ENCODE measurements at places on chromosomes 11 and 22.
A peak's percentile ranks its signal among the peaks of the same experiment; 100 is the strongest.

- no peak for DNase-seq
Measured at GRCh38 chr22:25689631-25690030, 52.4 kb upstream of the MYO18B start.

DNA sequence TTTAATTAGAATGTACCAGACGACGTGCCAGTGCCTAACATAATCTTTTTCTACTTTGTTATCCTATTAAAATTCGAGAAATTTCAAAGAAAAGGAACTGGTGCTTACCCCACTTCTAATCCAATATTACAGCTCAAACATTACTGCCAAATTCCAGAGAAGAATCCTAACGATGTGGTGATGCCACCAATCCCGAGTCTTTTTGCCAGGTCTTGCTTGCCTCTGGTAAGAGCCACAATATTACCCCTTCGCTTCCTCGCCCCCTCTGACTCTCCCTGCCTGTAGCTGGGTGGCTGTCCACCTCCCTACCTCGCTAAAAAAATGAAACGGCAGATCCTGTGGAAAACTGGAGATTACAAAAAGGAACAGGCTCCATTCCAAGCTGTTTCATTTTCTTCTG lies 49.4 kb upstream of the TBCEL start:
- DNase-seq: no peak

- DNase-seq: peak; percentile 62
Measured at GRCh38 chr22:29080106-29080975, 7.5 kb downstream of the KREMEN1 start.

GRCh38 chr11:111535281-111535680 lies 5.2 kb upstream of the LAYN start:
- no peak for DNase-seq

GRCh38 chr11:59865031-59865430 lies 1.3 kb downstream of the TCN1 start:
- DNase-seq: peak; percentile 93

- DNase-seq: peak; percentile 31
Measured at GRCh38 chr11:130721736-130722135, 194.5 kb downstream of the SNX19 start.

- DNase-seq: no peak
Measured at GRCh38 chr22:39244136-39244495, 666 bp downstream of the PDGFB start.

- no peak for DNase-seq
Measured at GRCh38 chr11:5297721-5298323, 3.9 kb downstream of the OR51B4 start.

- peak; percentile 22 for DNase-seq
Measured at GRCh38 chr11:7427733-7428132, 57.6 kb upstream of the OLFML1 start.

DNA sequence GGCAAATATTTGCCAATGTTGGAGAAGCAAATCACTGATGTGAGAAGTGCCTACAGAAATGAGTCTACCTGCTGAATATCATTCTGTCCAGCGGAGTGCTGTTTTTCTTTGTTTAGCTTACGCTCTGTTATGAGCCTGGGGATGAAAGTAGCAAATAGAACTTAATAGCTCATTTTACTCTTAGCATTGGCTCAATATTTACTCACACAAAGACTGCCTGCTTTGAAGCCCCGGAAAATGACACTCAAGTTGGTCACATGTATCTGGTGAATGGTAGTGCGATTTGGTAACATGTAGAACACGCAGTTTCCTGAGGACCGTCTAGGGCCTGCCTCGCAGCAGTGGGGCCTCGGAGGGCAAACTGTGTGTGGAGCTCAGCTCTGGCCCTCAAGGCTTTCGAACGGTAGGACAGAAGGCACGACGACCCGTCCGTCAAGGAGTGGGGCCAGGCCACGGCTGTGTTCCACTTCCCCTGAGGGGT lies 38.9 kb downstream of the TBC1D22A start:
- no peak for DNase-seq

GRCh38 chr11:44256673-44257291 lies 53.2 kb downstream of the ALX4 start:
- DNase-seq: no peak

DNA sequence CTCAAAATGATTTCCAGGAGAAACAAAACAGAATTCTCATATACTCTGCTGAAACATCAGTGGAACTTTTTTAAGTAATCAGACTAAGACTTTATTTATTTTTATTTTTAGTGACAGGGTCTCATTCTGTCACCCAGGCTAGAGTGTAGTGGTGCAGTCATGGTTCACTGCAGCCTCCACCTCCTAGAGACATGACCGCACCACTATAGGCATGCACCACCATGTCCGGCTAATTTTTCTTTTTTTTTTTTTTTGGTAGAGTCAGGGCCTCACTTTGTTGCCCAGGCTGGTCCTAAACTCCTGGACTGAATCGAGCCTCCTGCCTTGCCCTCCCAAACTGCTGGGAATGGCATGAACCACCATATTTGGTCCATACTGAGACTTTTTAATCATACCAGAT lies 42.9 kb downstream of the PRDM10 start:
- no peak for DNase-seq

DNA sequence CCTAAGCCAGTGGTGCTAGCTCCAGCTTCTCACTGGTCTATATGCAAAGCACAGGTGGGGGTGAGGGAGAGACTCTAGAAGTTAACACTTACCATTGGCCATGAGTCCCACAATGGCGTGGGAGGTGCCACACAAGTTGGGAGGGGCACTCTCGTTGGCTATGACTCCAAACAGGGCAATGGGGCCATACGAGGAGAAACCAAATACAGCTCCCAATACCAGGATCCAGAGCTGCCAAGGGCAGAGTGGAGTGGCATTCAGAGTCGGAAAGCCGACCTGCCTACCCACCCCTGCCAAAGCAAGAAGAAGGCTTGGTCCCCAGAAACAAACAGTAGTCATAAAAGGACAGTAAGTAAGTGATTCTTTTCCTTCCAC lies 5.6 kb downstream of the SLC37A4 start:
- no peak for DNase-seq

- no peak for DNase-seq
Measured at GRCh38 chr11:69035150-69035945, 13.4 kb upstream of the TPCN2 start.

- no peak for DNase-seq
Measured at GRCh38 chr11:30245621-30246020, 14.8 kb downstream of the FSHB start.

DNA sequence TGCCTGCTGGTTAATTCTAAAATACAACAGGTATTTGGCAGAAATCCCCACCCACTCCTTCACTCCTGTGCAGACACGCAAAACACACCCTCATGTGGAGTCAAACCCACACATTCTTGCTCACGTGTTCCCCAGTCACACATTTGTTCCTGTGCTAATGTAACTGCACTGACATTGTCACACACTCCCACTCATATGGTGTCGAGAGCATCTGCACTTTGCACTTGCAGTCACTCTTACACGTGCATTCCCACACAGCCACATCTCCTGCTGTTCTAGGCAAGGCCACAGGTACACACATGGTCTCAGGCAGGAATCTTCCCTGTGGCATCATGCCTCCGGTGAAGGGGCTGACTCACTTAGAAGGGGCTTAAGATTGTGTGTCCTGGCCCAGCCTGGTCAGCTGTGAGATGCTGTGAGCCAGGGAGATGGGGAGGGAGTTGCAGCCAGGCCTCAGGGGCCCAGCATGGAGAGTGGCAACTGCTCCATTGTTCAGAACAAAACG lies 395.0 kb downstream of the TENM4 start:
- peak; percentile 50 for DNase-seq

- no peak for DNase-seq
Measured at GRCh38 chr11:17230867-17231851, 23.4 kb upstream of the PIK3C2A start.

DNA sequence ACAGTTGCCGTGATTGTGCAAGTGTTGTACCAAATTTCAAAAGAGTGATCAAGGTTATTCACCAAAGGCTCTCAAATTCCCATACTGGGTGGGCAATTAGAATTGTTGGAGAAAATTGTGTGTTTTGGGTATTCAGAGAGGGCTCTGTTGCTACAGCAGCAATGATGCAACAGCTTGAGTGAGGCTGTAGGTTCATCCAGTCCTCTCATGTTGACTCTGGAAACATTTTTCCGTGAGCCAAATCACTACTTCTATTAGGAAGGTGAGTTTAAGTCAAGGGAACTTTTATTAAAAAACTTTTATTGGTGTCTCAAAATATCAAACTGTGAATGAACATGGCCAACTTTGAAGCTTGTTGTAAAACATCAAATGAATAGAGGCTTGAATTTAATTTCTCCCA lies 116.5 kb downstream of the CD44 start:
- DNase-seq: no peak

GRCh38 chr11:112734207-112734606 lies 227.0 kb upstream of the NCAM1 start:
- DNase-seq: no peak

DNA sequence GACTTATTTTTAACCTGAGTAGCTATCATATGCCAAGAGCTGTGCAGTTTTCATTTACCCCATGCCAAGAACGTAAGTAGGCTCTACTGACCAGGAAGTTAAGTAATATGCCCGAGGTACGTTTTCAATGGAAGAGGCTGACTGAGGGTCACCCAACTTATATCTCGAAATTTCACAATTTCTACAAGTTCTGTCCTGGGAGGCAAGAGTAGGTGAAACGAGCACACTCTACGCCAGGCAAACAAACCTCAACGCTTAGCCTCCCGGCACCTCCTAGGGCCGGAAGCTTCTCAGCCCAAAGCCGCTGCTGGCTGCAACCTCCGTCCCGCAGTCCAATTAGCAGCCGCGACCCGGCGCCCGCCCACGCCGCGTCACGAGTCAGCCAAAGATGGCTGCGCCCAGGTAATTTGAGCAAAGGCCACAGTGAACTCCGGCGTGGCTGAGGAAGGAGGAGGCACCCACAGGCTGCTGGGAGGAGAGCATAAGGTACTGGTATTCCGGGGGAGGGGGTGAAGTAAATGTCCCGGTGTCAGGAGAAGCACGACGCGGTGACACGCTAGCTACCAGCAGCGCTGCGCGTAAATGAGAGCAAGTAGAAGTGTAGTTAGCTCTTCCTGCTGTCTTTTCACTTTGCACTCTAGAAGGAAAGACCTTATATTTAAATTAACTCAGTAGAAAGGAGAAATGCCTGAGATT lies at the start of gene TMEM126A:
TSS of gene TMEM126A (plus strand) at position 364 of the 696 bp plus-strand sequence. CDS start 2,289 bp downstream, outside the sequence.
- peak; percentile 74 for DNase-seq

- no peak for DNase-seq
Measured at GRCh38 chr22:30279046-30279788, 10.1 kb downstream of the CASTOR1 start.

DNA sequence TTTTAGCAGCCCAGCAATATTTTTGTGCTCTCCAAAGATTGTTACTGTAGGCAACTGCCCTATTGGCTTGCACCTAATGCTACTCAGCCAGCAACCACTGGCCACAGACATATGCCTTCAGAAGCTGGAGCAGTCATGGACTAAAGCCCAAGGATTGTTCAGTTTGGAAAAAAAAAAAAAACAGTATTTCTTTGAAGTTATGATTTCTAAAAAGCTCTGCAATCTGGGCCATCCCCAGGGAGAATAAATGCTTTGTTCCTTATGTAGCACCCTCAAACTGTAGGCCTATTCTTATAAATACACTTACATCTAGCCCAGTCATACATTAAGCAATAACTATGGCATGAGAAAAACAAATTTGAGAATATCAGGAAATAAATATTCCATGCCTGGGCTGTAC lies 2190.5 kb upstream of the RAG2 start:
- DNase-seq: no peak

DNA sequence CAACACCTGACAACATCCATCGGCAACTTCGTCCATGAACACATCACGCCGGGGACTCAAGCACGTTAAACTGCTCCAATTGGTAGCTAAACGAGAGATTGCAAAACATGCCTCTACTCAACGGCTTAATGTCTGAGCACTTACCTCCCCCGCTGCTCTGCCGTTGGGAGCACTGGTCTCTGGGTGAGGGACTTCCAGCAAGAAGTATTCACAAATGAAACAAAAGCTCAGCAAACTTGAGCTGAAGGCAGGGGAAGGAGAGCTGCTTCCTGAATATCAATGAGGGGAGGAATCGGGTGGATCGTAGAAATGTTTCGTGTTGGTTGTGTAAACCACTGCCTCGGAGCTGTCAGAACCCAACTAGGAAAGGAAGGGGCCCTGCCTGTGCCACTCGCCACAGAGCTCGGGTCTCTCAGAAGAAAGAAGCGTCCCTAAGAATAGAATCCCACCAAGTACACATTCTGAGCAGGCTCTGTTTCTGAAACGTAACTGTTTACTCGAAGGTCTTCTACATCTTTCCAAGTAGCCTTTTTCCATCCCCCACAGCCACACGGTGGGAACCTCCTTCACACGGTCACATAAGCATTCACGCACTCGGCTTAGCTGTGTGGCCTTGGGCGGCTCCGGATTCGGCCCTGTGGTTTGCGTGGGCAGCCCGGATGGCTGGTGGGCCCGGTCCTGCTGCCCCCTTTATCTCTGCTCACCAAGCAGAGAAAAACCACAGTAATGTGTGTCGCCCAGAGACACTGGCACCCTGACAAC lies at the start of gene MLC1:
TSS of gene MLC1 (minus strand) at position 216 of the 762 bp plus-strand sequence. CDS start 524 bp downstream, outside the sequence.
- DNase-seq: no peak

DNA sequence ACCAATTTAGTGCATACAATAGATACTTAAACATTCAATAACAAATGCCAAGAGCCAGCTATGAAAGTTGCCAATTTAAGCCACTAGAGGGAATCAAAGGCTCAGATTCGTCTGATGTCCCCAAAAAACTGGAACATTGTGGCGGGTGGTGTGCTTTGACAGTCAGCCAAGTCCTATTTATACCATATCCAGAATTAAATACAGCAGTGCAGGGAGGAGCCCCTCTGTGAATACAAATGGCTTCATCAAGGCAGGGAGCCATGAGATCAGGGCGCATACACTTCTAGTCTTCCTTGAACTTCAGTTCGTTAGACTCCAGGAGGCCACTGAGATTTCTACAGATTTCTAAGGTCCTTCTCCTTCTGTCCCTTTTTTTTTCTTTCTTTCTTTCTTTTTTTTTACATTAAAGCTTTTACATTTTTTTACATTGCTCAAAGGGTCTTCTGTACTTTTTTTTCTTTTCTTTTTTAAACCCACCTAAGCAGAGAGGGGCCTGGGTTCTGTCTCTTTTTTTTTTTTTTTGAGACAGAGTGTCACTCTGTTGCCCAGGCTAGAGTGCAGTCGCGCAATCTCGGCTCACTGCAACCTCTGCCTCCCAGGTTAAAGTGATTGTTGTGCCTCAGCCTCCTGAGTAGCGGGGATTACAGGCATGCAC lies 41.5 kb upstream of the HSPA8 start:
- peak; percentile 58 for DNase-seq

- no peak for DNase-seq
Measured at GRCh38 chr22:49155770-49156580, 671.7 kb downstream of the BRD1 start.

- DNase-seq: no peak
Measured at GRCh38 chr11:9878936-9879335, 215.1 kb downstream of the SWAP70 start.

- peak; percentile 75 for DNase-seq
Measured at GRCh38 chr22:49936018-49936972, 17.9 kb downstream of the CRELD2 start.
